Cortex of kidney (tissue), 1 donor: ENCODE measurements at places on chromosomes 4 and X.

- DNase-seq = no peak
Observed at GRCh38 chr4:109996526-109996925, 83.8 kb downstream of the EGF start.

- DNase-seq = no peak
Observed at GRCh38 chr4:173426064-173426463, 27.1 kb upstream of the SCRG1 start.

DNA sequence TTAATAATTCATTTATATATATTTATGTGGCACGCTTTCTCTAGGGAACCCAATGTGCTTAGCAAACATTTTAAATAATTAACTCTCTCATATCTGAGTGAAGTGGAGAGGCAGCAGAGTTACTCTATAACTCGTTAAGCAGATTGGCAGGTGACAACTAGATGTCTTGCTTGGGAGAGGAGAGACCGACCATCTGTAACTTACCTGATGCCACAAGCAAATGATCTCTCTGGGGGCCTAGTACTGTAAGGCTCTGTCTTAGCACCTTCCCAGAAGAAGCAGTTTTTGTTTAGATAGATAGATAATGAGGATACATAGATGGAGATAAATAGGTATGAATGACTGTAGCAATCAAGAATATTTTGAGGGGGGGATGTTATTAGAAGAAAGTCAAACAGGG lies 11.9 kb upstream of the SEL1L3 start:
- no peak for DNase-seq

DNA sequence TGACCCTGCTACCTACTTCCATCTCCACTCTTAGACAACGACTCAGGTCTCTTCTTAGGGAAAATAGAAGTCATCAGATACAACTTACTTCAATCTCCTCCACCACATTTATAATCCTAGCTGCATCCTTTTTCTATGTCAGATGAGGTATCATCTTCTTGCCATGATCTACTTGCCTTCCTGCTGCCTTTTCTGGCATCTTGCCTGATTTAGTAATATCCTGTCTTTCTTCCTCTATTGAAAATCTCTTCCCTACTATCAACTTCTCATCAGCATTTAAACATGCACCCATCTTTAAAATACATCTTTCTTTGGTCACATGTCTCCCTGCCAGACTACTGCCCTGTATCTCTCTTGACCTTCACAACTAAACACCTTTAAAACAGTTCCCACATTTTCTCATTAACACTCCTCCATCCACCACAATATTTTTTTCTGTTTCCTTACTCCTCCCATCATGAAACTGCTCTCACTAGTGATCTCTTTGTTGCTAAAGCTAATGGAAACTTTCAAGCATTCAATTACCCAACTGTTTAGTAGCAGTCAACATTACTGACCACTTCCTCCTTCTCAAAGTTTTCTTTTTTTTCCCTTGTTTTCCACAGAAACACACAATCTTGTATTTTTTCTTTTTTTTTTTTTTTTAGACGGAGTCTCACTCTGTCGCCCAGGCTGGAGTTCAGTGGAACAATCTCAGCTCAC lies 100.8 kb upstream of the CXorf66 start:
- DNase-seq = no peak

DNA sequence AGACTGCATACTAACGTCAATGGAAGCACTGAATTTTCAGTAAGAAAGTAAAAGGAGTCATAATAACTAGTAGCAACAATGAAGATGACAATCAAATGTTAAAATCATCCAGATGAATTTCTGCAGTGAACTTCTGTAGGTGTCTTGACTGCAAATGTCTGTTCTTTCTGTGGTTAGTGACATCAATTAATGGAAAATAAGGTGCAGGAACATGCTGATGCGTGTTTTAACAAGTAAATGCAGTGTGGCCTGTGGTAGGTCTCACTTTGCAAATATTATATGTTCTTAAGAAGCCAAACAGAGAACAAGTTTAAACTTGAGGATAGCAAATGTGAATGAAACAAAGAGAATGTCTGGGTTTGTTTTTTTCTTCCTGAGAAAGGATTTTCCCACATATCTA lies 2.6 kb upstream of the DTHD1 start:
- no peak for DNase-seq

DNA sequence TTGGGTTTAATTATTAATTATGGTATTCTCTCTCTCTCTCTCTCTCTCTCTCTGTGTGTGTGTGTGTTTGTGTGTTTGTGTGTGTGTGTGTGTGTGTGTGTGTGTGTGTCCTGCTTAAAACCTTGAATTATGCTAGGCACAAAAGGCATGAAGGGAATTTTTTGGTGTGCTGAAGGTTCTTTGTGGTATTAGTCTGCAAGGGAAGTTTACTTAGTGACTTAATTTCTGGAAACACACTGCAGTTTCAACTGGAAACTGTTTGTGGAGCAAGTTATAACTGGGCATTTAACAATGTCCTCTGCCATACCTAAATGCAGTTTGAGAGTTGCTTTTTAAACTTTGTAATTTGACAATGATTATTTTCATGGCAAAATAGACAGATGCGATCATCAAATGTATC lies 111.7 kb downstream of the FRMPD4 start:
- DNase-seq = no peak

DNA sequence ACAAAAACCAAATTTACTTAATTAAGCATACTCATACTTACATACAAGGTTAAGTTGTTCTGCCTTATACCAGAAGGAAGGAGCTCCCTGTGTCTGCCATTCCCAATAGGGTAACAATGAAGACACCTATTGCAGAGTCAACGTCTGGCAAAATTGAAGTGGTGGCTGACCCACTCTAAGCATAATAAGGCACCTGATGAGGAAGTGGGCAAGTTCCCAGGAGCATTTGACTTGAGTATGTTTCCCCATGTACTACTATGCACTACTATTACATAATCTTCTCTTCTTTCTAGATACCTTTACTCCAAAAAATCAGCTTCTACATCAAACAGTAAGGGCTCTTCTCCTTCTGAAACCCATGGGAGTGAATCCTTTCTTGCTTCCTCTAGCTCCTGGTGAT lies 591.5 kb downstream of the PPARGC1A start:
- DNase-seq = no peak

DNA sequence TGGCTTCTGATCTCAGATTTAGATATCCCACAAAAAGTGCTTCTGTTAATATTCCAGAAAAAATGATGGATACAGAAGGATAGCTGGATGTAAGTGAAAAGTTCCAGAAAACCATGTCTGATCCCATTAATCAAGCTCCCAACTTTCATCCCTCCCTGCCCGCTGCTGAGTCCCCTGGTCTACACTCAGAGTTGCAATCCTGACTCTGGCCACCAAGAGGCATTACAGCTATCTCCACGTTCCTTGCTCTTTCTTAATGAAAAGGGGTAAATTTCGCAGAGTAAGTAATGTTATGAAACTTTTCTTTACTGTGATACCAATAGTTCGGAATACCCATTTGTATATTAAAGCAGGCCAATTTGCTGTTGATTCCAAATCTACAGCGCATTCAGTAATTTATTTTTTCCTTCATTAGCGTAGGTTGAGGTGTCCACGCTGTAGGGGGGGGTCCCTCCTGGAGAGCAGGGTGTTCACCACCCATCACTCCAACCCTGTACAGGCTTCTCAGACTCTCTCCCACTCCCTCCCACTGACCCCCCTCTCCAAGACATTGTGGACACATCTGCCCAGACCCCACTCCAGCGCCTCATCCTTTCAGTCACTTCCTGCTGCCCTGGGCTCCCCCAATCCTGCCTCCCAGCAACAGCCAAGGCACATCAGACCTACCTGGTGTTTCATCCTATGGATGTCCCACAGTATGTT lies 55.1 kb downstream of the RAB40A start:
- no peak for DNase-seq

GRCh38 chrX:13253223-13253622 lies 66.6 kb downstream of the ATXN3L start:
- no peak for DNase-seq

DNA sequence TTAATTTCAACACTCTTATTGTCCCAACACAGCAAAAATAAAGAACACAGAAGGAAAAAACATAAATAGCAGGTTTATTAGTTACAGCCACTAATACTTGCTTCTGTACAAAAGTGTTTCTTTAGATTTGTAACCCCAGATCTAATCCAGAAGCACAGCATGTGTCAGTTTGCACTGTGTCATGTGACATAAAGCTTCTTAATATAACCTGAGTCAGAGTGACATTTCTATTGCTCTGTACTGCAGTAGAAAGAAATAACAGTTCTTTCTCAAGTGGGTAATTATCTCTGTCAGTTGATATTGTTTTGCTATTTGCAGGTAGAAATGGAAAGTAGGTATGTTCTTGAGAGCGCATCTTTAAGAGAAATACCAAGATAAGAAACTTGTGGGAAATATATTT lies 422.5 kb downstream of the ZIC3 start:
- no peak for DNase-seq

DNA sequence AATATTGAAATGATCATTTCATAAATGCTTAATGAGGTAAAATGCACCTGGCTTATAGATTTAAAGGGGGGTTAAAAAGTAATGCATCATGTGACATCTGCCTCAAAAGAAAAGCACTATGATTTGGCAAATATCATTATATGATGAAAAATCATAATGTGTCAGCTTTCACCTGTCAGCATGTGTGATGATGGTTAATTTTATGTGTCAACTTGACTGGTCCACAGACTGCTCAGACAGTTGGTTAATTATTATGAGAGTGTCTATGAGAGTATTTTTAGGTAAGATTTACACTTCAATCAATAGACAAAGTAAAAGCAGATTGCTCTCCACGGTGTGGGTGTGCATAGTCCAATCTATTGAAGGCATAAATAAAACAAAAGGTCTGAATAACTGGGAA lies 1986.7 kb downstream of the PCDH7 start:
- no peak for DNase-seq

DNA sequence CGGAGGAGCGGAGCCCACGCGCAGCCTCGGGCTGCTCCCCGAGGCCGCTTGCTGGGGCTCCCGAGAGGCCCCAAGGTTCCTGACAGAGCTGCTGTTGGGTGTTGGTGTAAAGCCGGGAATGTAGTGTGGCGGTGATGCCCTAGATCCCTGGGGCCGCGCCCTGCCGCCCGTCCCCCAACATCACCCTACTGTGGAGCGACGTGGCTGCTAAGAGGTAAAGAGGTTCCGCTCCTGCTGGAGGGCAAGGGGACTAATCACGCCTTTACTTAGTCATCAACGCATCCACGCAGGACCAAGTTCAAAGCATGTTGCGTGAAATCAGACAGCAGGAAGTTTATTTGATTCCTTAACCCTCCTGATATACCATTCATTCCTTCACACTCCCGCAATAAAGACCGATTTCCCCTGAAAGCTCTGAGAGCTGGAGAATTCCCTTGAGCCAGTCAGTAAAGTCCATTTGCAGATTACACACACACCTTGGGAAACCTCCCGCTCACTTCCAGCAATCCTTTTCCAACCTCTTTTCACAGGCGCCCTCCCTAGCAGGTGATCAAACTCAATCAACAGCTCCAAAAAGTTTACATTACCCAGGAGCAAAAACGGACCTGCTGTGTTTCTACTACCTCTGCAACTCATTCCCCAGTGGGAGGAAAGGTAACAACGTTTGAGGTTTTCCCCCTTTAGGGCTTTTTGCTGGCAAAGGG lies 579 bp upstream of the GABRA2 start:
- no peak for DNase-seq

- DNase-seq = no peak
Observed at GRCh38 chr4:55407764-55408163, 12.0 kb downstream of the TMEM165 start.

DNA sequence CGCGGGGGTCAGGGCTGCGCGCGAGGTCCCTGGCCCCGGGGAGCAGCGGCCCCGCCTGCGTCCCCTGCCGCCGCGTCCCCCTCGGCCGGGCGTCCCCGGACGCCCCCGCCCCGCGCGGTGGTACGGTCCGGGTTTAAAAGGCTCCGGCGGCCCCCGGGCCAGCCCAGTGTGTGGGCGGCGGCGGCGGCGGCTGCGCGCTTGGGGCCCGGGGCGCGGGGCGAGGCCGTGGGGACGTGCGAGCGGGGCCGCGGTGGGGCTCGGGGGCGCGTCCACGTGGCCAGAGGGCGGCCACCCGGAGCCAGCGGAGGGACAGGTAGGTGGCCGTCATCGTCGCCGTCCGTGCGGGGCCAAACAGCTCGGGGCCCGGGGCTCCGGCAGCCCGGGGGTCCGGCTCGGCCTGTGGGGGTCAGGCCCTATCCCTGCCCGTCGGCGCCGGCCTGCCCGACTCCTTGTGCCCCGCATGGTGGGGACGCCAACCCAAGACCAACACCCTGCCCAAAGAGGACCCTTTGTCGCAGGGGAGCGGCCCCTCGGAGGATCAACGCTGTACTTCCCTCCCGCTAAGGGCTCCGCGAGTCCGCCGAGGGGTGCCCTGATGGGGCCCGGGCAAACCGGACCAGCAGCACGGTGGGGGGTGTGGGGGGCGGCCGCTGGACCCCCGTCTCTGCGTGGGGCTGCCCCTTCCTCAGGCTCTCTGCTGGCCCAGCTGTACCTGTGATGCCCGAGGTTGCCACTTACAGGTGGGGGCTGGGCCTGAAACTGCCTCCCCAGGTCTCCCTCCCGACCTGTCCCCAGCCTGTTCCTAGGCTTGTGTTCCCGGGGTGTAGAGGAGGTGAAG lies at the start of gene PLXNA3:
TSS of gene PLXNA3 (plus strand) at position 166 of the 838 bp plus-strand sequence. CDS start 1,903 bp downstream, outside the sequence.
- no peak for DNase-seq

- DNase-seq = no peak
Observed at GRCh38 chrX:113370006-113370405, 529.4 kb upstream of the AMOT start.

DNA sequence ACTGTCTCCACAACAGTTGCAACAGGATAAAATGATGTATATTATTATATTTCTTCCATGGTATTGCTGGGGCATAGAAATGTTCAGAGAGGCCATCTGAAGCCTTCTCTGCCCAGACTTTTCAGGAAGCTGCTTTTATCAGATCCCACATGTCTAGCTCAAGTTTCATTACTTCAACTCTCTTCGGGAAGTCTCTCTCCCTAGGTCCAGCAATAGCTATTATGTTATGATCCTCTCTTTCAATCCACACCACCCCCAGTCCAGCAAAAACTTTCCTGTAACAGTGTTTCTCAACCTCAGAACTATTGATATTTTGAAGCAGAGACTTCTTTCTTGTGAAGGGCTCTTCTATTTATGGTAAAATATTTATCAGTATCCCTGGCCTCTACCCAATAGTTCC lies 44.9 kb downstream of the CXCL1 start:
- DNase-seq = no peak

- DNase-seq = no peak
Observed at GRCh38 chrX:113529426-113530013, 688.9 kb upstream of the AMOT start.

DNA sequence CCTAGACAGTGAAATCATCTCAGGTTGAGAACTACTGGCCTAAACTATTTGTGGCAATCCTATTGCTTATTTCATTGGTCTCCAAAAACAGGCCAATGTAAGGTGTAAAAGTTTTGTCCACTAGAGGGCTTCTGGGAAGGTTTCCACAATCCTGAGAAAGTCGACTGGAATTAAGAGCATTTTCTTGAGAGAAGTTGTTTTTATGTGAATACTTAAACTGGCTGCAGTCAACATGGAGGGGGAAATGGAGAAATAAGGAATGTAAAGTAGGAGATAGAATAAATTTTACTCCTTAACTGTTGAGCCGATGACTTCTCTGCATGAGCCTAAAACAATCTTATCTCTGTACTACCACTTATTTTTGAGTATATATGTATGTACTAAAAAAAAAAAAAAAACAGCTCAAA lies 11.0 kb upstream of the EIF4E start:
- no peak for DNase-seq
